Ascending aorta (tissue), 2 donors: ENCODE measurements at places on chromosomes 4 and X. TPM values are rescaled to one million over a fixed set of nuclear protein-coding genes. Genes with fewer than 3 reads are reported as not detected.

HSFX3 gene
- not detected for total RNA-seq

GRCh38 chr4:110007217-110007616, 94.5 kb downstream of the EGF start:
- DNase-seq, result no peak

- no peak for DNase-seq
Measured at GRCh38 chr4:2104556-2105345, 45.6 kb downstream of the NAT8L start.

RPS6KA6 gene
- total RNA-seq, result 4.5 TPM

- DNase-seq, result no peak
Measured at GRCh38 chr4:182809417-182810102, 107.6 kb downstream of the DCTD start.

- DNase-seq, result no peak
Measured at GRCh38 chrX:112051576-112051975, 31.0 kb downstream of the TRPC5 start.

DNA sequence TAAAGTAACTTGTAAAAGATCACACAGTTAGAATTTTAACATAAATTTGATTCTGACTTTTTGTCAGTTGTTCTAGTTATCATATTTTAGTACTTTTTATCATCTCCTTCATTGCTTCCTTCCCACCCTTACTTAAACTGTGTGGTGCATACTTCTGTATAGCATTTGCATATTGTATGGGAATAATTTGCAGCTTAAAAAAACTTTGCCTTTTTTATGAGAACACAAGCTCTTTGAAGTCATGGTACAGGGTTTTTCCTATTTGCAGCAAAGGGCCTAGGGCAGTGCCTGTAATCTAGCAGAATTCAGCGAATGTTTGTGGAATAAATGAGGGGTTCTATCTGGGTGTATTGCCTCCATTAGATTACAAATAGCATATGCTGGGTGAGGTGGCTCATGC, 41.6 kb downstream of the SYNPO2 start:
- no peak for DNase-seq

GRCh38 chrX:45815441-45815840, 614.8 kb upstream of the DIPK2B start:
- no peak for DNase-seq

- DNase-seq, result no peak
Measured at GRCh38 chr4:55545151-55545550, 1.6 kb downstream of the CLOCK start.

DNA sequence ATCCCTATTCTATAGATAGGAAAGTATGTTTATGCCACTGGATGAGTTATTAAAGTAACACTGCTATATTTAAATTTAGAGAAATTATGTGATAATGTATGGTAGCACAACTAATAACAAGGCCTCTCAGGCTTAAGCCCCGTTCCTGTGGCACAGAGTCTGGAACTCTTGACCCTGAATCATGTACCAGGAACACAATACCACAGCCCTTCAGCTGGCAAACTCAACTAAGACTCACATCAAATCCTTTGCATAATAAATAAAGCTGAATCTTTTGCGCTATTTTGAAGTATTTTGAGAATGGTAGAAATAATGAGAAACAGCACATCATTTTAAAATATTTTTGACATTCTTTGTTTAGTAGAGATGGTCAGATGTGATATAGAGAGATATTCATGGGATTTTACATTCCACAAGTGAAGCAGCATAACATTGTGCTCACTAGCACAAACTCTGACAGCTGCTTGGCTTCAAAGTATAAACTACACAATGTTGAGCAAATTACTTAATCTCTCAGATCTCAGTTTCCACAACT, 478.4 kb upstream of the FAM241A start:
- no peak for DNase-seq

DNA sequence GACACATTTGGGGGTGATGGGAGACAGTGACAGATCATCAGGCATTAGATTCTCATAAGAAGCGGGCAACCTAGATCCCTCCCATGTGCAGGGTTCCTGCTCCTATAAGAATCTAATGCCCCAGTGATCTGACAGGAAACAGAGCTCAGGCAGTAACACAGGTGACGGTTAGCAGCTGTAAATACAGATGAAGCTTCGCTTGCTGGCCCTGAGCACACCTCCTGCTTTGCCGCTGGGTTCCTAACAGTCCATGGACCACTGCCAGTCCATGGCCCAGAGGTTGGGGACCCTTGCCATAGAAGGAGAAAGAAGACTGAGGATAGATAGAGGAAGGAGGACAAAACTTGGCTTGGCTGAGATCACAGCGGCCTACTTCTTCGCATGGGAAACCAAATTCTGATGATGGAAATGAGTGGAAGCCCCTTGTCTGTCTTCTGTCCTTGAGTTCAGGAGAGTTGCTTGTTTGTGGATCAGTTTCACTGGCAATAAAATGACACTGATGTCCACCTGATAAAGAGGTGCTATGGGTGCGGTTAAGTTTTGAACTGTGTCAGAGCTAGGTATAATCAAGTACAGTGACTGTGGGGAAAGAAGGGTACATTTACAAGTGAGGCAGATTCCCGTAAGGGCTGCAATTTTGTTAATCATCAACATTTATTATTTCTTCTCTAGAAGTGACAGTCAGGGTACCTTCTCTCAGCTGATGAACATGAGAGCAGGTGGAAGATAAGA, 1.7 kb upstream of the TIFA start:
- no peak for DNase-seq

DNA sequence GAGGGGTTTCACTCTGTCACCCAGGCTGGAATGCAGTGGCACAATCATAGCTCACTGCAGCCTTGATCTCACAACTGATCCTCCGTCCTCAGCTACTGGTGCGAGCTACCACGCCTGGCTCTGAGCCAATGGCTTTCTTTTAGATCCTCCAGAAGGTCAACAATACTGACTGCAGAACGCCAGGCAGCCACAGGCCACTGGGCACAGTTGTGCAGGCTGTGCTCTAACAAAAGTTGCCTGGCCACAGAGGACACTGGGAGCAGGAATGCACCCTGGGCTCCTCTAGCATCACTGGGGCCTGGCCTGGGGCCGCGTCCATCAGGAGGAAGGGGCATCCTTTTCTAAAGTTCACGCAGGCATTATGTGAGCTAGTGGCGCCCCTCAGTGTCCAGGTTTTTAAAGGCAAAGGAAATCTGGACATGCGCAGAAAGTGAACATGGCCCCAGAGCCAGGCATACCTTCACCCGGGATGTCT, 14.9 kb upstream of the PORCN start:
- no peak for DNase-seq

DNA sequence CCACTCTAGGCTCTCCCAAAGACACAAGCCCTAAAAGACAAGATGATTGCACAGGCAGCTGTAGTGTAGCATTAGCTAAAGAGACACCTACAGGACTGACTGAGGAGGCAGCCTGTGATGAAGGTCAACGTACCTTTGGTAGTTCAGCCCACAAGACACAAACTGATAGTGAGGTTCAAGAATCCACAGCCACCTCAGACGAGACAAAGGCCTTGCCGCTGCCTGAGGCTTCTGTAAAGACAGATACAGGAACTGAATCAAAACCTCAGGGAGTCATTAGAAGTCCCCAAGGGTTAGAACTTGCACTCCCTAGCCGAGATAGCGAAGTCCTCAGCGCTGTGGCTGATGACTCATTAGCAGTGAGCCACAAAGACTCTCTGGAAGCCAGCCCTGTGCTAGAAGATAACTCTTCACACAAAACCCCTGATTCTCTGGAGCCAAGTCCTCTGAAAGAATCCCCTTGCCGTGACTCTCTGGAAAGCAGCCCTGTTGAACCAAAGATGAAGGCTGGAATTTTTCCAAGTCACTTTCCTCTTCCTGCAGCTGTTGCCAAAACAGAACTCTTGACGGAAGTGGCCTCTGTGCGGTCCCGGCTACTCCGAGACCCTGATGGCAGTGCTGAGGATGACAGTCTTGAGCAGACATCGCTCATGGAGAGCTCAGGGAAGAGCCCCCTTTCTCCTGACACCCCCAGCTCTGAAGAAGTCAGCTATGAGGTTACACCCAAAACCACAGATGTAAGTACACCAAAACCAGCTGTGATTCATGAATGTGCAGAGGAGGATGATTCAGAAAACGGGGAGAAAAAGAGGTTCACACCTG, 306.3 kb downstream of the ANK2 start:
- no peak for DNase-seq

DNA sequence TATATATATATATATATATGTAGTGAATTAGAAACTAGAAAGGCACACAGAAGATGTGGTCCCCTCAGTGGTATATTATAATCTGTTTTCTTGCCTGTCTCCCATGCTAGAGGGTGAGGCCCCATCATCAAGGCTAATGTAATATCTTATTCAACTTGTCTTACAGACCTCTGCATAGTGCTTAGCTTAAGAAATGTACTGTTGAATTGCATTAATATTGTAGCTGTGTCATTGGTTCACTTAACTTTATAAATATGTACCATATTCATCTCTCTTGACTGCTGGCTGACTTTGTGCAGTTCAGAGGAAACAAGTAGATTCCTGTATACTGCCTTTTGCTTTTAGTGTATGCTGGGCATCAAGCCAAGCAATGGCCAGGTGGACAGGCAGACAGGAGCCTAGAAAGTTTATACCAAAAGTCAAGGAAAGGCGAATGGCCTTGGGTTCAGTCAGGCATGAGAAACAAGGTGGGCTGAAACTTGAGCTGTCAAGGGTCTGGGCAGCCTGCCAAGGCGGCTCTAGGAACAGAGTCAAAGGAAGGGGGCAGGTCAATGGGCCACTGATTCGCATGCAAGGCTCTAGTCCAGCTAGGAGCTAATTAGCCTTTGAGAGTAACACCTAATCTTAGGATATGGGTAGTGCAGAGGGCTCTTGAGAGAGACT, 78.8 kb upstream of the LEF1 start:
- DNase-seq, result no peak

DNA sequence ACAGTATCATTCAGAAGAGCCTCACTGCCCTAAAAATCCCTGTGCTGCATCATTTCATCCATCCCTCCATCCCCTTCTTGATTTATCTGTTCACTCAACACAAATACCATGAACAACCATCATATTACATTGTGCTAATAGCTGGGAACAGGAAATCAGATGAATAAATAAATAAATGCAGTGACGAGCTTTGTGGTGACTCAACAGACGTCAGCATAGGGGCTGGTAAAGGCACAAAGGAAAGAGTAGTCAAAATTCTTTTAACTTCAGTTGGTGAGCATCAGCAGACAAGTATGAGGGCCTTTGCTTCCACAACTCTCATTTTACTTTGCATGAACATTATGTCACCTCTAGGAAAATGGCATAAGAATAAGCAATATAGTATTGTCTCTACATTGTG, 65.5 kb downstream of the EDNRA start:
- peak; percentile 66 for DNase-seq

CCSER1 gene
- 8.9 TPM for total RNA-seq

DNA sequence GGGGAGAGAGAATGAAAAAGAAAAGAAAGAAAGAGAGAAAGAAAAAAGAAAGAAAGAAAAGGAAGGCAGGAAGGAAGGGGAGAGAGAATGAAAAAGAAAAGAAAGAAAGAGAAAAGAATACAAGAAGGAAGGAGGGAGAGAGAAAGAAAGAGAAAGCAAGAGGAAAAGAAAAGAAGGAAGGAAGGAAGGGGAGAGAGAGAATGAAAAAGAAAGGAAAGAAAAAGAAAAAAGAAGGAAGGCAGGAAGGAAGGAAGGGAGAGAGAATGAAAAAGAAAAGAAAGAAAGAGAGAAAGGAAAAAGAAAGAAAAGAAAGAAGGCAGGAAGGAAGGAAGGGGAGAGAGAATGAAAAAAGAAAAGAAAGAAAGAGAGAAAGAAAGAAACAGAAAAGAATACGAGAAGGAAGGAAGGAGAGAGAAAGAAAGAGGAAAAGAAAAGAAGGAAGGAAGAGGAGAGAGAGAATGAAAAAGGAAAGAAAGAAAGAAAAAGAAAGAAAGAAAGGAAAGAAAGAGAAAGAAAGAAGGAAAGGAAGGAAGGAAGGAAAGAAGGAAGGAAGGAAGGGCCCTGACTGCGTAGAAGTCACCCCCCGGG, 15.1 kb upstream of the P2RY8 start:
- DNase-seq, result no peak

DNA sequence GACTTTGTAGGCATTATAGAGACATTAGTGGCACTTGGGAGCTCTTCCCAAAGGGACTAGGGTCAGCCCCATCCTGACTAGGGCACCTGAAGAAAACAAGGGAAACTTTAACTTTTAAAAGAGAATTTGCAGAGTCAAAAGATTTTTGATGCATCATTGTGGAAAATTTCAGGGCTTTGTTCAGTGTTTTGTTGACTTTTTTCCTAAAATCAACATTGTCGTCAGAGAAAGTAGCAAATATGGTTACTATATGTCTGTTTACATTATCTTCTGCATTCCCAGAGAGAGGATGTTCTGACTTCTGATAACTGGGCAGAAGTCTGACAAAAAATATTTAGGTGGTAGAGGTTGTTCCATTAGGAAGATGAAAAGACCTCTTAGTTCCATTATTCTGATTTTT, 51.9 kb downstream of the LUZP4 start:
- DNase-seq, result no peak

GRCh38 chr4:57013543-57014120, 34.9 kb downstream of the POLR2B start:
- DNase-seq, result no peak

CMC4 gene
- total RNA-seq, result 11.9 TPM

- DNase-seq, result no peak
Measured at GRCh38 chr4:165464813-165465381, 86.1 kb downstream of the CPE start.

- no peak for DNase-seq
Measured at GRCh38 chrX:68419975-68420374, 13.3 kb downstream of the OPHN1 start.

SLC2A9 gene
- total RNA-seq, result 6.2 TPM

GRCh38 chr4:37726666-37727065, 40.5 kb upstream of the RELL1 start:
- no peak for DNase-seq

- no peak for DNase-seq
Measured at GRCh38 chrX:5807181-5807580, 421.5 kb downstream of the NLGN4X start.

RASL11B gene
- not detected for total RNA-seq

- DNase-seq, result no peak
Measured at GRCh38 chr4:42574870-42575430, 82.0 kb downstream of the ATP8A1 start.

GRCh38 chr4:15349531-15349935, 78.3 kb upstream of the C1QTNF7 start:
- DNase-seq, result no peak

DNA sequence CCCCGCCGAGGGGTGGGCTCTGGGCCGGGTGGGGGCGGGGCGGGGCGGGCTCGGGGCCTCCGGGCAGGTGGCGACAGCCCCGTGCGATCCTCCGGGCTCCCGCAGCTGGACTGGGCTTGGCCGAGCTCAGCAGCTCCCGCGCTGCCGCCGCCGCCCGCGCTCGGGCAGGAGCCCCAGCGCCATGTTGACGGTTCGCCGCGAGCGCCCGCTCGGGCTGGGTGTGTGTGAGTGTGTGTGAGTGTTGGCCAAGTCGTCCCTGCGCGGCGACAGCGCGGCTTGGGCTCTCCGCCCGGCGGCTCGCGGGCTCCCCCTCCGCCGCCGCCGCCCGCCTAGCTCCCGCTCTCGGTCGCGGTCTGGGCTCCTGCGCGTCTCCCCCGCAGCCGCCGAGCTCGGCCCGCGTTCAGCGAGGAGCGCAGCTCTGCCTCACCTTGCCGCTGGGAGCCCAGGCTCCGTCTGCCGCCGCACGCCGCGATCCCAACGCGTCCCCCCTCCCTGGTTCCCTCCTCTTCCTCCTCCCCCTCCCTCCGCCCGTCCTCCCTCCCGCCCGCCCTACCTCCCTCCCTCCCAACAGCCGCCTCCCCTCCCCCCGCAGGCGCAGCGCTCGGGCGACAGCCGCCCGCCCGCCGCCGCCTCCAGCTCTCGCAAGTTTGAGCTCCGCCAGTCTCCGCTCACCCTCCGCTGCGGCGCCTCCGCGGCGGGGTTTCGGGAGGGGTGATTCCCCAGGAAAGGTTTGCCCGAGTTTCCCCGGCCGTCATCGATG, at the start of gene BCOR:
Gene BCOR, minus strand, starts transcription at position 455 of the 760 bp plus-strand sequence. CDS start 20,029 bp downstream, outside the sequence.
- no peak for DNase-seq

GC gene
- total RNA-seq, result 30.0 TPM

RAB40A gene
- total RNA-seq, result 1.5 TPM
